ENCODE measurements at places on chromosomes 11 and 22.

- DNase-seq: no peak
Observed at GRCh38 chr11:62981743-62982142, 3.0 kb downstream of the SLC22A6 start.

GRCh38 chr22:37448516-37449127, 21.3 kb upstream of the ELFN2 start:
- no peak for DNase-seq

DNA sequence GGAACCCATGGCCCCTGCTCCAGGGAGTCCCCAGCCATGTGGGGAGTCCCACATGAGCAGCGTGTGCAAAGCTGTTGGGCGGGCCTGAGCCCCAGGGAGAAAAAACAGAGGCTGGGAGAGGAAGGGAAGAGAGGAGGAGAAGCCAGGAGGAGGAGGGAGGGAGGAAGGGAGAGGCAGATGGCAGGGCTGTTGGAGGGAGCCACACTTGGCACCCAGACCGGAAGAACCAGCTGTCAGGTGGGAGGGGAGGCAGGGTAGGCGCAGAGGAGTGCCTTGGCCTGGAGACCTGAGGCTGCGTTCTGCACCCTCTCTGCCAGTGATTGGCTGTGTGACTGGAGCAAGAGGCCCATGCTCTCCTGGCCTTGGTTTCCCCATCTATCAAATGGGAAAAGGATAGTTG, 6.7 kb downstream of the SYNGR1 start:
- DNase-seq: no peak

- no peak for DNase-seq
Observed at GRCh38 chr11:30585892-30586250, 282 bp downstream of the MPPED2 start.

- DNase-seq: no peak
Observed at GRCh38 chr22:17847360-17848078, 73.2 kb upstream of the BID start.

DNA sequence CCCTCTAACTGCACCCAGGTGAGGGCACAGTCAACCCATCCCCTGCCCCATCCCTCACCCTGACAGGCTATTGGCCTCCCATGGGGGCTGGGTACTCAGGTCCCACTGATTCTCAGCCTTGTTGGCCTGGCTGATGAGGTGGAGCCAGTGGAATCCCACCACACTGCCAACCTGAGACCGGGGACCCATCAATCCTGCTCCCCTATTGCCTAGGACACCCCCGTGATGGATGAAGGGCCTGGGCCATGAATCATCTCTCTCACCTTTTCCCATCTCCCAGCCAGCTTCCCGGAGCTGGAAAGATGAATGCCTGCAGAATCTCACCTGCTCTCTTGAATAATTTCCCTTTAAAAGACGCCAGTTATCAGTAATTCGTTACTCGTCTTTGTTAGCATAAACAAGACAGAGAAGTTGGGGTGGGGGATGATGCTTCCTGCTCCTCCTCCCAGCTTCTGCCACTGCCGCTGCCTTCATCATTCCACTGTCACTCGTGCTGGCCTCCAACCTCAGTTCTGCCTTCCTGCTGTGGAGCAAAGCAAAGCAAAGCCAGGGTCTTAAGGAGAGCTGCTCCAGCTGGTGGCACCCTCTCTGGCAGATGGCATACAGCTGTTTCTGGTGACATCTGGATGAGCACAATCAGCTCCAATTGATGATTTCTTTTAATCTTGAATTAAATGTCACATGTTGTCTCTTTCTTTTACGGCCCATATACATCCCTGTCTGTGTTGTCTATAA, 204.0 kb upstream of the NECTIN1 start:
- DNase-seq: no peak

- DNase-seq: no peak
Observed at GRCh38 chr11:44263738-44264437, 46.1 kb downstream of the ALX4 start.

DNA sequence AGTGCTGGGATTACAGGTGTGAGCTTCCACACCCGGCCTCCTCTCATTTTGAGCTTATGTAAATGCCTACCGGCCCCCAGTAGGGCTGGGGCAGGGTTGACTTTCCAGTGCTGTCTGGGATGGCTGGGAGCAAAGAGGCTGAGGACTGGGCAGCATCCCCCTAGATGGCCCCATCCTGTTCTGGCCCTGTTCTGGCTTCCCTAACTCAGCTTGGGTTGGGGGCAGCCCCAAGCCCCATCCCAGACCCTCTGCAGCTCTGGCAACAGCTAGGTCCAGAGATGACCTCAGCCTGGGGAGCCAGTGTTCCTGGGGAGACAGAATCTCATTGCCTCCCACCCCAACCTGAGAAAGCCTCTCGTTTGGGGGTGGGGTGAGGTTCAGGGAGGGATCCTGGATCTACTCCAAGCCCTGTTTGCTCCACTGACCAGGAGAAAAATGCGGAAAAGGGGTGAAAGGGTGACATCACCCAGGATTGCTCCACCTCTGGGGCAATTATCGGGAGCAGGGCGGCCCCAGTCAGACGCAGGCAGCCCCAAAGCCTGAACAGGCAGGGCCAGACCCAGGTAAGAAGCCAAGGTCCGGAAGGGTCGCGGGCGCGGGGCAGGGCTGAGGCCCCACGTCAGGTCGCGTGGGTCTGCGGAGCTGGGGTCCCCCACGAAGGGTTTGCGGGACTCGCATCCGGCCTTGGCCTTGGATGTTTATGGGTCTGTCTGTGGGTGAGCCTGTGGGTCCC, at the start of gene PNPLA2:
Gene PNPLA2, plus strand, starts transcription at position 519 of the 733 bp plus-strand sequence. CDS start 805 bp downstream, outside the sequence.
- DNase-seq: no peak

- DNase-seq: no peak
Observed at GRCh38 chr11:95429376-95429907, 198.4 kb upstream of the SESN3 start.

GRCh38 chr11:134578807-134579723, 167.0 kb upstream of the B3GAT1 start:
- no peak for DNase-seq

- DNase-seq: no peak
Observed at GRCh38 chr11:102346456-102346747, 612 bp upstream of the BIRC2 start.

DNA sequence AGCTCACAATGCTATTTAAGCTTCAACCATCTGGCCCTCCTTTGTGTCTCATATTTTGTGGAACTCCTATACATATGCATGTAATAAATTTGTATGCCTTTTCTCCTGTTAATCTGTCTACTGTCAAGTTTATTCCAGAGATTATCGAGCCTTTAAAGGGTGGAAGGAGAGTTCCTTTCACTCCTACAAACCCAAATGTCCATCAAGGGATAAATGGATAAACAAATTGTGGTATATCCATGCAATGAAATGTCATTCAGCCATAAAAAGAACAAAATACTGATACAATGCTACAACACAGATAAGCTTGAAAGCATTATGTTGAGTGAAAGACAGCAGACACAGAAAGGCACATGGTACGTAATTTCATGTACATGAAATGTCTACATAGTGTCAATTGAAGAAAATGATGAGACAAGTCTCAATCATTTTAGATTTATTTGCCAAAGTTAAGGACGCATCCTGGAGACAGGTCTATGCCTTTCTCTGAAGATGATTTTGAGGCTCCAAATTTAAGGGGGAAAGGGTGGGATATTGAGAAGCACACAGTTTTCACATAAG, 17.7 kb upstream of the FEZ1 start:
- DNase-seq: no peak

DNA sequence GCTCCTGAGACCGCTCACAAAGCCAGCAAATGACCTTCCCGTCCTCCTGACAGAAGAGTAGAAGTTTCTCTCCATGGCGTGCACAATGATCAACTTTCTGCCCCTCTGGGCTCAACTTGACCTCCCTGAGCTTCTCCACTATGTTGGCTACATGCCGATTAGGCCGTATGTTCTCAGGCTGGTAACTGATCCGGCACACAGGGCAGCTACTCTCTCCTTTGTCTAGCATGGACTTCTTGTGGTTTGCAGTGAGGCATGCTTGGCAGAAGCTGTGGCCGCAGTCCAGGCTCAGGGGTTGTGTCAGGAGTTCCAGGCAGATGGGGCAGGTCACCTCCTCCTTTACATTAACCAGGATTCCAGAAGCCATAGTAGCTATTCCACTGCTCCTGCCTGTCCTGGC, 5.1 kb downstream of the TRIM5 start:
- no peak for DNase-seq

DNA sequence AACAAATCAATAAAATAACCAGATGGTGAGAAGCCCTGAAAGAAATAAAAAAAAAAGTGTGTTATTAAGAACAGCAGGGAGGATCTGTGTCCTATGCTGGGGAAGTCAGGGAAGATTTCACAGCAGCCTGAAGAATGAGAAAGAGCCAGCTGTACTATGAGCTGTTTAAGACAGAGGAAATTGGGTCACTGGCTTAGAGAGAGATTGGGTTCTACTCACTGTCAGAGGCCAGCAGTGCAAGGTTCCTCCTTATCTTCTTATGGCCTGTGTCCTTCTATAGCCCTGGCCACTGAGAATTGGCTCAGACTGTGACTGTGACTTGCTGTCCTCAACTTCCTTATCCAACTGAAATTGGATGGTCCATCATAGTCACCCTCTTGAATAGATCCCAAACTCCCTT, 54.8 kb upstream of the FDX1 start:
- DNase-seq: no peak

DNA sequence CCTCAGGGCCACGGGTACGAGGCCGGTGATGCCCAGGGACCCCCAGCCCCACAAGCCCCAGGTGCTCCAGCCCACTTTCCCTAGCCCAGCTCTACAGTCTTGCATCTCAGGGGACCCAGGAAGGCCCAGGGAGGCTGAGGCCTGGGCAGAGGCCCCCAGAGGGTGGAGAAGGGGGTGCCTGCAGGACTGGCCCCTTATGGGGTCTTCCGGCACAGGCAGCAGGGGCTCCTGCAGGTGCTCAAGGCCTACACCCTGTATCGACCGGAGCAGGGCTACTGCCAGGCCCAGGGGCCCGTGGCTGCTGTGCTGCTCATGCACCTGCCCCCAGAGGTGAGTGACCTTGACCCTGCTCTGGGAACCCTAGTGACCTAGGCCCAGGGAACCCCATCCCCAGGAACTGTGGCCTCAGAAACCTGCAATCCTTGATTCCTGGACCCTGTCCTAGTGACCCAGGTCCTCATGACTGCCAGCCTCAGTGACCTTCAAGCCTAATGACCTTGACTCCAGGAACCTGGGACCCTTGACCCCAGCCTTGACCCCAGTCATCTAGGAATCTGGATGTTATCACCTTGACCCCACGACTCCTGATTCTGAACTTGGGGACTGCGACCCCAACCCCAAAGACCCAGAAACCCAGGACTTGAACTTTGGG, 1.9 kb downstream of the TBC1D10C start:
- no peak for DNase-seq

DNA sequence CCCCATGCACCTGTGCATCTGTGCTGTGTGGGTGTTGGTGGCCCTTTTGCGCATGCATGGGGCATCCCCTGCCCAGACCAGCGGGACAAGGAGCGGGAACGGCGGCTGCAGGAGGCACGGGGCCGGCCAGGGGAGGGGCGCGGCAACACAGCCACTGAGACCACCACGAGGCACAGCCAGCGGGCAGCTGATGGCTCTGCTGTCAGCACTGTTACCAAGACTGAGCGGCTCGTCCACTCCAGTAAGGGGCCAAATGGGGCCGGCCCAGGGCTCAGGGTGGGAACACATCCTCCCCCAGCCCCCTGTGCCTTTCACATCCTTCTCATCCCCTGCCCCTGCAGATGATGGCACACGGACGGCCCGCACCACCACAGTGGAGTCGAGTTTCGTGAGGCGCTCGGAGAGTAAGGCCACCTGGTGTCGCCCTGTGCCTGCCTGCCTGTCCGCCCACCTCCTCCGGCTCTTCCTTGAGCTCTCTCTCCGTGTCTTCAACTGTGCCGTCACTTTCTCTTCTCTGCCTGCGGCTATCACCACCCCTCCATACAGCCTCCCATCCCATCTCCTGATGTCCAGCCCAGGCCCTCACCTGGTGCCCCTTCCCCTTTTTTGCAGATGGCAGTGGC, 10.6 kb downstream of the SELENOM start:
- DNase-seq: no peak

- DNase-seq: no peak
Observed at GRCh38 chr11:43962383-43963278, 20.2 kb downstream of the C11orf96 start.
